ENCODE measurements at places on chromosomes 6 and 20. TPM values are rescaled to one million over a fixed set of nuclear protein-coding genes. Genes with fewer than 3 reads are reported as not detected.

The LY6G6F gene
- not detected for total RNA-seq

The PDYN gene
- total RNA-seq: not detected

The ULBP2 gene
- 4.4 TPM for total RNA-seq

The KCNG1 gene
- 0.55 TPM for total RNA-seq

The FAM135A gene
- 16.0 TPM for total RNA-seq

The BPI gene
- total RNA-seq: not detected

Measured in PC-9 (cell line).